Occipital lobe (tissue), 3 donors: ENCODE measurements at places on chromosomes 7 and 10. TPM values are rescaled to one million over a fixed set of nuclear protein-coding genes. Genes with fewer than 3 reads are reported as not detected.

YAE1 gene
- 51.9 TPM for total RNA-seq

DNA sequence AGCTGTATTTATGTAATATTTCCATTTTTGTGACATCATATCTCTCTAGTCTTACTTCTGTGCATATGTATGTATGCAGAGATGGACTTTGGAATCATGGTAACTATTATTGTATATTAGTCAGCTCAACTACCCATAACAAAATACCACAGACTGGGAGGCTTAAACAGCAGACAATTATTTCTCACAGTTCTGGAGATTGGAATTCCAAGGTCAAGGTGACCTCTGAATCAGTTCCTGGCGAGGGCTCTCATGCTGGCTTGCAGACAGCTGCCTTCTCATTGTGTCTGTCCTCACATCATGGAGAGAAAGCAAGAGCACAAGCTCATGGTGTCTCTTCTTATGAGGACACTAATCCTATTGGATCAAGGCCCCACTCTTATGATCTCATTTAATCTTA lies 79.1 kb downstream of the RAMP3 start:
- DNase-seq, result no peak

GRCh38 chr10:93993782-93994437 lies at the start of gene PLCE1:
Gene PLCE1, plus strand, starts transcription at chr10:93993931. Its CDS starts 37,116 bp downstream, at chr10:94031047.
- no peak for DNase-seq

MYOZ1 gene
- 0.78 TPM for total RNA-seq

- no peak for DNase-seq
These were observed 29.0 kb downstream of the UPP1 start for GRCh38 chr7:48118041-48118440.

TMEM225B gene
- total RNA-seq, result not detected

DNA sequence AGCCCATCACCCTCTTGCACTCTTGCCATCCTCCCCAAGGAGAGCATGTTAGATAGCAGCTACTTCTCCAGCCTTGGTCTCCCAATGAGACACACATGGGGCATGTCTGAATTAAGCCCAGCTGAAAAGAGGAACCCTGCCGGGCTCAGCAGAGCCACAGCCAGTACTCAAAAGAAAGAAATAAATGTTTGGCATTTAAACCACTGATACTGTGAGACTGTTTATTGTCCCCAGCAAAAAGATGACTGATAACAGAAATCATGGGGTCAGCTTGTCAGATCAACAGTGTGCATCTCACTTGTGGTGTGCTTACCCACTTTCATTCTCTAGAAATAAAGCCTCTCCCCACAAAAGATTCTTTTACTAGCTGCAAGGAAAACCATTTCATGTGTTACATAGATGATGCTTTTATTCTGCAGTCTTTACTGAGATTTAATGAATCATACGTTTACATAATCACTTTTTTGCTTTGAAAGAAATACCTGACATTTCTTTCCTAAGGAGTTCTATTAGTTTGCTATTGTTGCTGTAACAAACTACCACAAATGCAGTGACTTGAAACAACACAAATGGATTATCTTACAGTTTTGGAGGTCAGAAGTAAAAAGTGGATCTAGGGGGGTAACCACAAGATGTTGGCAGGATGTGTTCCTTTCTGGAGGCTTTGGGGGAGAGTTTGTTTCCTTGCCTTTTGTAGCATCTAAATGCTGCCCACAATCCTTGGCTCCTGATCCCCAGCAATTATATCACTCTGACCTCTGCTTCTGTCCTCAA lies 20.9 kb downstream of the ANKRD7 start:
- DNase-seq, result no peak

- no peak for DNase-seq
These were observed 159.4 kb downstream of the ADARB2 start for GRCh38 chr10:1577945-1578344.

- DNase-seq, result no peak
These were observed 17.0 kb downstream of the TMEM130 start for GRCh38 chr7:98852826-98853225.

TSPAN33 gene
- total RNA-seq, result 4.7 TPM

SH2B2 gene
- total RNA-seq, result 11.9 TPM

RPEL1 gene
- total RNA-seq, result 0.16 TPM

GRCh38 chr7:142733271-142733670 lies 16.0 kb upstream of the PRSS1 start:
- no peak for DNase-seq

DNA sequence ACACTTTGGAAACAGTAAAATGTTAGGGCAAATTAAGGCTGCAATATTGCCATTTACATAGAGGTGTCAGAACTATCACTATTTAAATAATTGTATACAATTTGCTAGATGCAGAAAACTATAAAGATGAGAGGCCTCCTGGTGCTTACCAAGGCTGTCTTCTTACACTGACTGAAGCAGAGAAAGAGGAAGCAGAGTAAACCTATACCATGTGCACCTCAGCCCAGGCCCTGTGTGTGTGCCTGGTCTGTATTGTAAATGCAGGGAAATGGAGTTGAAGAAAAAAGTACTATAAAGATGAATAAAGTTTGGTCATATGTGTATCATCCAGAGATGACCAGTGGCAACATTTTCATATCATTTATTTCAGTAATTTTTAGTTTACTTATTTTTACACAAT lies 29.2 kb downstream of the ELMO1 start:
- DNase-seq, result no peak

DNA sequence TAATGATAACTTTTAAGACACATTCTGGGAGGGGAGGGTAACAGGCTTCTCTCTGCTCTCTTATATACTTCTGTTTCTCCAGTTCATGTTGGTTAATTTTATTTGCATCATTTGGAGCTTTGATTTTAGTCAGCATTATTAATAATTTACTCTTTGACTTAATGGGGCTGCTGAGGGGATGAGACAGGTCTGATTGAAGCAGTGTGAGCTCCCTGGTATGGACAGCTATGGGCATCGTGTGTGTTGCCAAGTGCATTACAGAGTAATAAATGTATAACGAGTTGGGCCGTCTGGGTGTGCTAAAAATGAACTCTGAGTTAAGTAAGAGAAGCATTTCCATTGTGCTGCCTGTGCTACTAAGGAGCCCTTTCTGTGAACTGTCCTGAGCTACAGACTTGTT lies 31.7 kb upstream of the IKZF1 start:
- DNase-seq, result no peak

DNA sequence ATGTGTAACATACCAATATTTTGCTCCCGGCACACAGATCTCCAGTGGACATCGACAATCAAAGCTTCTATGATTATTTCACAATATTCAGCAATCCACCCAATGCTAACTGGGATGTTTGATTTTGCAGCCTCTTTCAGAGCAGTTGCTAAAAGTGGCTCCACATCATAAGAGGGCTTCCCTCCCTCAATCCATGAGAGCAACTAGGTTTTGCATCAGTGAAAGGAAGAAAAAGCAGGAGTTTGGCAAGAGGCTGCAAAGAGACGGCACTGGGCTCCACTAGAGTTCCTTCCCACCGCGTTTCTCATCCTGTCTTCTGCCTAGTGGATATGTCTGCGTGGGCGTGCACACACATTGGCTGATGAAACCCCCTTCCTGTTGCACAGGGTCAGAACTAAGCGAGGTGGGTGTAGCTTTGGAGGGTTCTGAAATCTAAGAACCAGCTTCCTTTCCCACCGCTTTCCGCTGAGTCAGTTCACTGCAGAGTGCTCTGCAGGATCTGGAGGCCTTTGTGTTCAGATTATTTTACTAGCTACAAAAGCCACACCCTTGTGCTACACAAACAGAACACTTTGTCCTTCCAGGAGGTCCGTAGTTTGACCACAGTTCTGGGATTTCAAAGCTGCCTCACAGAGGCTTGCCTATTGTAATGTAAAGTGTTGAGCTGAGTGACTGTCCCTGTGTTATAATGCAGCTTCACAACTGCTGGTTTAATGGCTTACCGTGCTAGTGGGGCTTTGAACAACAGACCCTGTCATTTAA lies 28.1 kb downstream of the ARL4A start:
- peak; percentile 63 for DNase-seq

DNA sequence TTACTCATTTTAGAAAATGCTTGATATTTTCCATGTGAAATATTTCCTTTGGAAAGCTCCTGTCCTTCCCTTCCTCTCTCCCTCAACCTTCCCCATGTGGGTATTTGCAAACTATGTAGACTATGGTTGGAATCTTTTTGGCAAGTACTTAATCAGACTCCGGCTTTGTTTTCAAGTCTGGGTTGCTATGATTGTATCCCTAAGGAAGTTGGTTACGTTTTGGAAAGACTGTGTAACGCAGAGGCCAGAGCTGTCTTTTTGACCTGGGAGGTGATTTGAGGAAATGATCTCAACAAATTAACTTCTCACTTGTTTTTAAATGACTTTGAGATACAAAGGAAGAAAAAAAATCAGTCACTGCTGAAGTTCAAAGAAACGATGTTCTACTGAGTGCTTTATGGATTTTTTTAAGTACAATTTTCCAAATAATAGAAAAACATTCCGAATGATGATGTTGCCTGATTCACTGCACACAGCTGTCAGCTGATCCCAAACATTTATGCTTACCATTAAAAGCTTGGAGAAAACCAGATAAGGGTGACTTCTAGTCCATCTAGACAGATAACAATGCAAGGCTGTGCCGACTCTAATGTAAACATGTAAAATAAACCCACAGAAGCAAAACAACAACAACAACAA lies 145.5 kb upstream of the CELF2 start:
- no peak for DNase-seq

GRCh38 chr10:120609006-120609405 lies 152.0 kb downstream of the PLPP4 start:
- DNase-seq, result no peak

DNA sequence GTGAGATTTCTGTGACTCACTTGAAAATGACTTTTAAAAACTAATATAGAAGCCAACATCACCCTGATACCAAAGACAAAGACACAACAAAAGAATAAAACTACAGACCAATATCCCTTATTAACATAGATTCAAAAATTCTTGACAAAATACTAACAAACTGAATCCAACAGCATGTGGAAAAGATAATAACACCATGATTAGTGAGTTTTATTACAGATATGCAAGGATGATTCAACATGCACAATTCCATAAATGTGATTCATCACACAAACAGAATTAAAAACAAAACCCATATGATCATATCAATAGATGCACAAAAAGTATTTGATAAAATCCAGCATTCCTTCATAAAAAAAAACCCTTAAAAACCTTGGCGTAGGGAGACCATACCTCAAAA lies 6.5 kb downstream of the MGAM start:
- DNase-seq, result no peak
